ENCODE measurements at places on chromosomes 7 and 10. TPM values are rescaled to one million over a fixed set of nuclear protein-coding genes. Genes with fewer than 3 reads are reported as not detected.

NEUROG3 gene
- not detected for total RNA-seq

SUN3 gene
- not detected for total RNA-seq

MALRD1 gene
- total RNA-seq, result 1.1 TPM

ZNF32 gene
- 52.7 TPM for total RNA-seq
